Uterus (tissue), 4 donors: ENCODE measurements at places on chromosomes 2 and 18. TPM values are rescaled to one million over a fixed set of nuclear protein-coding genes. Genes with fewer than 3 reads are reported as not detected.

FKBP7 gene
- 5.4 TPM for total RNA-seq

SERPINB2 gene
- total RNA-seq = 0.55 TPM

OSR1 gene
- 26.2 TPM for total RNA-seq

DNMT3A gene
- 14.1 TPM for total RNA-seq

- DNase-seq = peak; percentile 36
- H3K27ac ChIP-seq = peak overlapping the region; percentile 79
- H3K27me3 ChIP-seq = no peaks in the 10 kb centered on the region
- H3K4me3 ChIP-seq = peak overlapping the region; percentile 37
- no peaks in the 10 kb centered on the region for H3K4me1 ChIP-seq
- no peaks in the 10 kb centered on the region for H3K36me3 ChIP-seq
Observed at GRCh38 chr2:190180313-190181122, 118.0 kb upstream of the MSTN start.

TXNDC2 gene
- 0.24 TPM for total RNA-seq

CCL20 gene
- total RNA-seq = not detected

- no peaks in the 10 kb centered on the region for H3K4me1 ChIP-seq
- H3K27ac ChIP-seq = no peak overlapping the region
- no peaks in the 10 kb centered on the region for H3K27me3 ChIP-seq
- H3K4me3 ChIP-seq = no peak overlapping the region
Observed at GRCh38 chr2:71787108-71787415, 333.7 kb downstream of the DYSF start.

NCKAP5 gene
- 6.6 TPM for total RNA-seq

CAVIN2 gene
- total RNA-seq = 37.3 TPM

DNA sequence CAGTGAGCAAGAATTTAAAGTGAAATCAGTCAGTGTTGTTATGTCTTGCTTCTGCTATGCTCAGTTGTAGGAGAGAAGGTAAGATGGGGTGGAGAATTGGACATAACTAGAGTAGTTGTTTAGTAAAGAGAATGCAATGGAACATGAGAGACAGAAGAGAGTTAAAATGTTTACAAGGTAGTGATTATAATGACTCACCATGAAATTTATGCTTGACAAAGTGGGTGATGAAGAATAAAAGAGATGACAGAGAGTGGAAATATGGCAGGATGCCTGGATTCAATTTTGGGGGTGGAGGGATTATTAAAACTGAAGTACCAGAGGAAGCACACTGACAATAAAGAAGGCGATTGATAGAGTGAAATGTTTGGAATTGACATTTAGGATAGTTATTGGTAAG is 10.6 kb downstream of the SCG2 start:
- no peak overlapping the region for H3K27ac ChIP-seq
- H3K27me3 ChIP-seq = no peaks in the 10 kb centered on the region
- no peak overlapping the region for H3K4me3 ChIP-seq
- H3K36me3 ChIP-seq = no peaks in the 10 kb centered on the region

DNA sequence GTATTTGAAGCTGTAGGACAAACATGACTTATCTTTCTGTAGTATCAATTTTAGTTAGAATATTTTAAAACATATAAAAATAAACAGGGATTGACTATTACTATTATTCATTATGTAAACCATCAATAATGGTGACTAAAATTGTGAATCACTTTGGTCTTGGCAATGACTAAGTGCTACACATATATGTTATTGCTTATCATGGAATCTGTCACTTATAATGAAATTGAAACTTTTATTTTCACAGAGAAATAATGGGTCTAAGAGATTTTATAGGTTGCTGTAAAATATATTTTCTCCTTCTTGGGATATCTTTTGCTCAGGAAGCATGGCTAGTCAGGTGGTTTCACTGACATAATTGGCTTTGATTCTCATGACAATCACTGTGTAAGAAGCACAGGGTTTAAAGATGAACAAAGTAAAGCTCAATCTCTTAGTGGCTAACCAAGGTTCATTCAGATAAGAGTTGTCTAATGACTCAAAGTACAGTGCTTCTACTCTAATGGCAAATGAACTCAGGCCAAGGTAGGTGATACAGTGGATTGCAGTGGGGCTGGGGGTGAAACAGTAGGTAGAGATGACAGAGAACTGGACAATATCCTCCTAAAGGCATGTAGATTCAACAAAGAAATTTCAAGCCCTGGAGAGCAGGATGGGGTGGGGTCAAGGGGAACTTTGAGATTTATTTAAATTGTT is 98.6 kb upstream of the FANCL start:
- DNase-seq = no peak
- H3K27ac ChIP-seq = no peak overlapping the region
- no peaks in the 10 kb centered on the region for H3K27me3 ChIP-seq
- H3K36me3 ChIP-seq = no peaks in the 10 kb centered on the region
- no peak overlapping the region for H3K4me3 ChIP-seq

USP40 gene
- total RNA-seq = 14.7 TPM

RASGRP3 gene
- total RNA-seq = 12.0 TPM

GRCh38 chr2:172613040-172613439 is 57.1 kb downstream of the PDK1 start:
- no peak overlapping the region for H3K27ac ChIP-seq
- H3K4me1 ChIP-seq = no peaks in the 10 kb centered on the region
- H3K4me3 ChIP-seq = no peak overlapping the region
- H3K36me3 ChIP-seq = no peaks in the 10 kb centered on the region

DNA sequence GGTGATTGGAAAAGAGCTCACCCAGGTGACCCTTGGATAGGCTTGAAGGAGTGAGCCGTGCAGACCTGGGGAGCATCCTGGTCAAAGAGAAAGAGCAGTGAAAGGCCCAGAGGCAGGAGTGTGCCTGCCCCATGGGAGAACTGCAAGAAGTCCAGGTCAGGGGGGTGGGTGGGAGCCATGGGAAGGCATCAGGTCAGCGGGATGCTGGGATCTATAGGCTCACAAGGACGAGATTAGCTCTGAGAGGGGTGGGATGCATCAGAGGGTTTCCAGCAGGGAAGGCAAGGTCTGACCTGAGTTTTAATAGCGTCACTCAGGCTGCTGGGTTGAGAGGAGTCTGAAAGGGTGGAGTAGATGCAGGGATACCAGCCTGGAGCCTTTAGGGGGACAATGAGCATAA is 158.6 kb downstream of the SMAD7 start:
- no peak overlapping the region for H3K27ac ChIP-seq
- DNase-seq = no peak
- H3K27me3 ChIP-seq = no peaks in the 10 kb centered on the region
- no peak overlapping the region for H3K4me3 ChIP-seq
- no peaks in the 10 kb centered on the region for H3K36me3 ChIP-seq

DNA sequence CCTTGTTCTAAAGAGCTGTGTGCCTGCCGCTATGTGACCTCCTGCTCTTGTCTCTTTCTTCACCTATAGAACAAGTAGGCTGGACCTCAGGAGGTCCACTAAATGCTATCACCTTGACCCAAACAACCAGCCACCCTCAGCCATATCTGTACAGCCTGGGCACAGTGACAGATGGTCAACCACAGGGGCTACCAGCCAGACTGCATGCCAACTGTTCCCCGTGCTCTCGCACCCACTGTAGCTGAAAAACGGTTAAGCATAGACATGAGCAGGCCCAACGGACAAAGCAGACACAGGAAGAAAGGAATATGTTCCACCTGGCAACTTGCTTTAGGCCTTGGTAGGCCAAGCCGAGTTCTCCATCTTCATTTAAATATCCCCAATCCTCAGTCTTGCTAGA is 43.2 kb upstream of the ACAA2 start:
- no peak overlapping the region for H3K4me3 ChIP-seq
- no peaks in the 10 kb centered on the region for H3K36me3 ChIP-seq
- DNase-seq = no peak
- H3K27ac ChIP-seq = no peak overlapping the region

DNA sequence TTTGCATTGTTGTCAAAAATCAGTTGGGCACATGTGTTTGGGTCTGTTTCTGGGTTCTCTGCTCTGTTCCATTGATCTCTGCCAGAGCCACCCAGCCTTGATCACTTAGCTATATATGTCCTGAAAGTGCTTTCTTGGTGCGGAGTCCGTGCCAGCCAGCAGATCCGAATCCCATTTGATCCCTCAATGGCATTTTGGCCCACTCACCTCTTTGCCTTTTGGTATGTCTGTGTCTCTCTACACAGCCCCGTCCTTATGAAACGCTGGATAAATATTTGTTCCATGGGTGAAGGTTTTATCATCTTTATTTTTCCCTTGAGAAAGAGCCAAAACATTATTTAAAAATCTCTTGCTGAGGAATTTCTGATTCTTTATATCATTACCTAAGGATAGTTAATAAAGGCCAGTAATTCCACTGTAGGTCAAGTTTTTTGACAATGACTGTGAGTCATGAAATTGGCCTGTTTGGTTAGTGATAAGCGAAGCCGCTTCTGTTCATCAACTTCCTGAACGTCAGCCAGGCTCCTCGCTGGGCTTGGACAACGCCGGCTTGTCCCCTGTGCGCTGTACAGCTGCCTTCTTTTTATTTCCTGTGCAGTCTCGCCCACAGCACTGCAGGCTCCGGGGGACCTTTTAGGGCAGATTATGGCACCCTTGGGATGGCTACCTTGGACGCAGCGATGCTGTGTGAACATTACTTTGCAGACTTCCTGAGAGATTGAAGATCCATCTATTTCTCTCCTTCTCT is 24.9 kb downstream of the MTCL1 start:
- H3K27ac ChIP-seq = no peak overlapping the region
- peak; percentile 54 for DNase-seq
- no peaks in the 10 kb centered on the region for H3K36me3 ChIP-seq
- H3K27me3 ChIP-seq = no peaks in the 10 kb centered on the region
- no peak overlapping the region for H3K4me3 ChIP-seq

CUL3 gene
- 79.7 TPM for total RNA-seq

DNA sequence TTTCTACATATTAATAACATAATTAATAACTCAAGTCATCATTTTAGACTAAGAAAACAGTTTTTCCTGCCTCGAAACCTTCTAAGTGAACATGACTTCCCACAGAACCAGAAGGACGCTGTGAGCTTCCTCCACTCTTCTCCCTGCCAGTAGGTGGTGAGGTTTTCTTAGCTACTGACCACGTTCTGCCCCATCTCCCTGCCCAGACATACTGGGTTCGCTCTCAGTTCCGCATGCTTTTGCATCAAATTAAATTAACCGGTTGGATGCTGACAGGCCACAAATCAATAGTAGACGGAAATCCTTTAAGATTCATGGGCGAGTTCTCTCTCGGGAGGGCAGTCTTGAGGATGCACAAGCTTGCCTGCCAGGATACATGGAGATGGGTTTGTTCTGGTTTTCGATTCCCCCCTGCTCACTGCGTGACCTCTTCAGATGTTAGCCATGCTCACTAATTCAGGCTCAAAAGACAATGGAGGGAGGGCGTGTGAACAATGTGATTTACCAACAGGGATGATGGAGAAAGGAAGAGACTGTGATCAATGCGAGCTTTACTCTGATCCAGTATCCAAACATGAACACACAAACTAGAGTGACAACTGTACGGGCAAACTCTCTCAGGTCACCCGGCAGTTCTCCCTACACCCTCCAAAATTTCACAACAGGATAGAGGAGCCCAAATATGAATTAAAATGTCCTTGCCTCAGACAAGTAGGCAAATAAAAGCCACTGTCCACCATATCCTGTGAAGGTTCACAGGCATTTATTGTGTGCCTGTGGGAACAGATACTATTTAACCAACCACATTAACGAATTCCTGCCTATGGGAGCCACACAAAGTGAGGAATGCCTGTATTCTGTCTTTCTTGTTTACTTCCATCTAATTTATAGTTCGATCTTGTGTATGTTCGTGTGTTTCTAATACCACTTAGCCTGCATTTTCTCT is 375.7 kb downstream of the EIPR1 start:
- no peaks in the 10 kb centered on the region for H3K36me3 ChIP-seq
- DNase-seq = no peak
- no peak overlapping the region for H3K4me3 ChIP-seq
- no peaks in the 10 kb centered on the region for H3K4me1 ChIP-seq

DNA sequence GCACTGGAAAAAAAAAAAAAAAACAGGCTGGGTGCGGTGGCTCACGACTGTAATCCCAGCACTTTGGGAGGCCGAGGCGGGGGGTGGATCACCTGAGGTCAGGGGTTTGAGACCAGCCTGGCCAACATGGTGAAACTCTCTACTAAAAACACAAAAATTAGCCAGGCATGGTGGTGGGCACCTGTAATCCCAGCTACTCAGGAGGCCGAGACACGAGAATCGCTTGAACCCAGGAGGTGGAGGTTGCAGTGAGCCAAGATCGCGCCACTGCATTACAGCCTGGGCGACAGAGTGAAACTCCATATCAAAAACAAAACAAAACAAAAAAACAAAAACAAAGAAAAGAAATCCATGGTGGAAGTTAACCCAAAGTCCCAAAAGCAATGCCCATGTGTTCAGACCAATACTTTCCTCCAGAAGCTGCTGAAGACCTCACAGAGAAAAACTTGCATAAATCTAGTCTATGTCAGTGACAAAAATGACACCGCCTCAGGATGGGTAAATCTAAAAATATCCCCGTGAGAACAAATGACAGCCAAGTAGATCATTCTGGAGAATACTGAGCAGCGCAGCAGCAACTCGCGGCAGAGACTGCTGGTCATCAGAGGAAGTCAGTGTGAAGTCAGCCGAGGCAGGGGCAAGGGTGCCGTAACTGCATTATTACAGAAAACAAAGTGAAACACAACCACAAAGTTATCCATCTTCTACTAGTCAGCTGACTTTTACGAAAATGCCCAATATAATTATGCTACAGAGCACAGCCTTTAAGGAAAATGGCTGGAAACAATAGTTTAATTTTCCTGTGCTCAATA is 41.0 kb downstream of the LPIN2 start:
- H3K4me3 ChIP-seq = no peak overlapping the region
- no peaks in the 10 kb centered on the region for H3K36me3 ChIP-seq
- peak overlapping the region; percentile 32 for H3K27ac ChIP-seq

DNA sequence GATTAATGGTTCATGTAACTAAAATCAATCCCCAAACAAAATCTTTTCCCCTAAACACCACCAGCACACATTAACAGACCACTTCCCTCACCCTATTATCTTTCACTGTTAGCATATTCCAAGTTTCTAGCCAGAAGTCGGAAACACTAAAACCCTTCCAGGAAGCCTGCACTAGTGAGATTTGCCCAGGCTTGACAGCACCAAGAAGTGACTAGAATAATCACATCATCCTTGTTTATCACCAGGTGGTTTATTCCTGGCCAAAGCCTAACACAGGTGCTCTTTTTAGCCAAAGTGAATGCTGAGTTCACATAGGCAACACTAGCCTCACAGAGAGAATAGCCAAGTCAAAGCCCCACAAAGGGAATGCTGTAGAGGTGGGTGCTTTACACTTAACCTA is 221.2 kb upstream of the HNRNPA3 start:
- H3K36me3 ChIP-seq = no peaks in the 10 kb centered on the region
- no peaks in the 10 kb centered on the region for H3K27me3 ChIP-seq
- no peak for DNase-seq
- H3K4me3 ChIP-seq = no peak overlapping the region

ACVR1C gene
- total RNA-seq = 0.51 TPM
